ENCODE measurements at places on chromosomes 12 and 14.
A peak's percentile ranks its signal among the peaks of the same experiment; 100 is the strongest.

GRCh38 chr12:21962236-21962635, 21.0 kb upstream of the ABCC9 start:
- DNase-seq, result peak; percentile 24

DNA sequence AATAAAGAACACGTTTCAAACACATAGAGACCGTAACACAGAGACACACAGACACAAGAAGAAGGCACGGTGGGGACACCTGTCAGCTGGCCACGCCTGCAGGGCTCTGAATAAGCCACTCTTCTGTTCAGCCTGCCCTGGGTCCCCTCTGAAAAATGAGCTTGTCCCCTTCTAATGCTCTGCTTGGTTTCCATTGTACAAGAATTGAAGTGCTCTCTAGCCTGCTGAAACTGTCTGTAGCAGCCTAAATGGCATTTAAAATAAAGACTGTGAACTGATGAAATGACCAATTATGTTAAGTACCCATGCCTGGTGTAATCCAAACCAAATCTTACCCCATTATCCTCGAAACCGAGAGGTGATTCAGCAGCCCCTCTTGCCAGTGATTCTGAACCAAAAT, 139.8 kb downstream of the FOXN3 start:
- no peak for DNase-seq

- DNase-seq, result no peak
Measured at GRCh38 chr14:93212432-93212831, 5.4 kb downstream of the UBR7 start.

- no peak for DNase-seq
Measured at GRCh38 chr14:88463318-88463717, 77.9 kb downstream of the SPATA7 start.

- DNase-seq, result no peak
Measured at GRCh38 chr12:118773956-118774723, 207.2 kb upstream of the SRRM4 start.

DNA sequence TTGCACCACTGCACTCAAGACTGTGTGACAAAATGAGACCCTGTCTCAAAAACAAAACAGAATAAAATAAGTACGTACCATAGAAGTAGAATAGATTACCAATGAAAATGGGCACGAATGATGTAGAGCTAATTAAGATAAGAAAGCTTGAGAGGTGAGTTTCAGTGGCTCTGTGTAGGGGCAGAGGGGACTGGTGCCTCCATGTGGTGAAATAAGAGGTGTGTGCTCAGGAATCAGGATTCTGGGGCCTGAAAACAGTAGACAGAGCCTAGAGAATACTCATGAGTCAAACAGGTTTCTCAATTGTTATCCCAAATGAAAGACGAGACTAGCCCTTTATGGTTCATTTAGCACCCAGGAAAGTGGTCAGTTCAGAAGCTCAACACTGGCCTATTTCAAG, 1145.1 kb downstream of the FLRT2 start:
- no peak for DNase-seq

DNA sequence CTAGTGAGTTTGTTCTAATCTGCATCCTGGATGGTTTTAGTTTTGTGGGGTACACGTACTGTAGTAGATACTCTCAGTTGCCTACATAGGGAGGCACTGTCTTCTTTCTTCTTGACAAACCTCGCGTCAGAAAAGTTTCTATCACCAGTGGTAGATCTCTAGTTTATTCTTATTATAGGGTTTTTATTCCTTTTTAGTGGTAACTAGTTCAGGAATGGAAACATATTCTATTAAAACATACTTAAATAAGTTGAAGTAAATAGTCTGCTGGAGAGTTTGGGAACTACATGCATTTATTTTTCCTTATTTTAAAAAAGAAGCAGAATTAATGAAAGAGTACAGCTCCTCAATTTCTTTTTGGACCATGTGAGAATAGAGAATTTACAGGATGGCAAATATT, 33.6 kb upstream of the OR9K2 start:
- no peak for DNase-seq

- DNase-seq, result no peak
Measured at GRCh38 chr12:3310271-3311026, 180.6 kb upstream of the PRMT8 start.

DNA sequence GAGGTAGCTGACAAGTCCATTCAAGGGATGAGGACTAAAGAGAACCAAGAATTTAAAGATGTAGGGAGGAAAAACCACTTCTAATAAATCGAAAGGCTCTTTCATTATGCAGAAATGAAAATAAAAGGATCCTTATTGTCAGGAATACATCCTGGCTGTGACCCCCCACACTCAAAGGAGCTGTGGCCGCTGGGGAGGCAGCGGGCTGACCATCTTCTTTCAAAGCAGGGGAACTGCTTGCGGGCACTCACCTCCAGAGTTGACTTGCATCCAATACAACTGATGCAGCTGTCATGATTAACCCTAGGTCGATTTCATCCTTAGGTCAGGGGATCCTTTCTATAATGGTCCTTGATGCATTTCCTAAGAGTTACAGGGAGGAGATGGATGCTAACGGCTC, 35.3 kb downstream of the TRAFD1 start:
- DNase-seq, result no peak

Data from fibroblast of skin of back (primary cell).